ENCODE measurements at places on chromosomes 7 and 10.

DNA sequence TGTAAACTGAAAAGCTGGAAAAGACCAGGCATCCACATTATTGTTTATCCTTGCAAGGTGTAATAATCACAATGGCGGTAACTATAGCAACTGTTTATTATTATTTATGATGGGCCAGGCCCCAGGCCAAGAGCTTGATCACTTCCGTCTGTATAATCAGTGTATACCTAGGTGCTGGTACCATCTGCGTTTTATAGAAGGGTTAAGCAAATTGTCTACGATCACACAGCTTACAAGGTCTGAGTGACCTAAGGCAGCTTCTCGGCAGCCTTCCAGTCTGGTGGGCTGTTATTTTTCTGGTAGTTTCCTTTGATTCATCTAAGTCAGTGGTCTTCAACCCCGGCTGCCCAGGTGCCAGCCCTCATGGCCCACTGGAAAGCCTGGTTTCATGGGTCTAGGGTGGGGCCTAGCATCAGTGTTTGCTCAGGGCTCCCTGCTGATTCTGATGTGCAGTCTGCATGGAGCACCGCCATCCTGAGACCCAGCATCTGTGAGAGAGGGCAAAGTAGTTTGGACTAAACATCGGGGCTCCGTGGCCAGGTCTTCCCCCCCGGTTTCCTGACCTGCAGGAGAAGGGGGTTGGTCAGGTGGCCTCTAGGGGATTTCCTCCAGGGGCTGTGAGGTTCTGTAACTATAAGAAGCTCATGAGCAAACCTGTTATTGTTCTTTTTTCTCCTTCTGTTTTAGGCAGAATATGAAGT lies 146.4 kb downstream of the RGS10 start:
- no peak for DNase-seq

DNA sequence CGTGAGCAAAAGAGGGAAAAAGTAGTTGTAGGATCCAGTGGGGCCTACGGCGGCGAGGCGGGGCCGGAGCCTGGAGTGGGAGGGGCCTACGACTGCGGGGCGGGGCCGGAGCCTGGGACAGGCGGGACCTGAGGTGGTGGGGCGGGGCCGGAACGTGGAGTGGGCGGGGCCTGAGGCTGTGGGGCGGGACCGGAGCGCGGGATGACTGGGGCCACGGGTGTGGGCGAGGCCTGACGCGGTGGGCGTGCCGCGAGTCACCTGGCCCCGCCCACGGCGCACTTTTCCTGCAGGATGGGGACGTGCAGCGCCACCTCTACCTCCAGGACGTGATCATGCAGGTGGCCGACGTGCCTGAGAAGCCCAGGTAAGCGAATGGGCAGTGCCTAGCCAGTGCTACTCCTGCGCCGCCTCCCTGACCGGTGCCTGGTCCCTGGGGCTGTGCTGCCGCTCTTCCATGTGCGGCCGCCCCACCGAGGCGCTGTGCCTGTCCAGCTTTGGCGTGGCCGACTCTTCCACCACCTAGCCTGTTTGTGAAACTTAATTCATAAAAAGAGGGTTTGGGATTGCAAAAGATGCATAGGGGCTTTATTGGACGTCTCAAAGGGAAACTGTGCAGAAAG lies 496 bp downstream of the ZNF511 start:
- peak; percentile 91 for DNase-seq

DNA sequence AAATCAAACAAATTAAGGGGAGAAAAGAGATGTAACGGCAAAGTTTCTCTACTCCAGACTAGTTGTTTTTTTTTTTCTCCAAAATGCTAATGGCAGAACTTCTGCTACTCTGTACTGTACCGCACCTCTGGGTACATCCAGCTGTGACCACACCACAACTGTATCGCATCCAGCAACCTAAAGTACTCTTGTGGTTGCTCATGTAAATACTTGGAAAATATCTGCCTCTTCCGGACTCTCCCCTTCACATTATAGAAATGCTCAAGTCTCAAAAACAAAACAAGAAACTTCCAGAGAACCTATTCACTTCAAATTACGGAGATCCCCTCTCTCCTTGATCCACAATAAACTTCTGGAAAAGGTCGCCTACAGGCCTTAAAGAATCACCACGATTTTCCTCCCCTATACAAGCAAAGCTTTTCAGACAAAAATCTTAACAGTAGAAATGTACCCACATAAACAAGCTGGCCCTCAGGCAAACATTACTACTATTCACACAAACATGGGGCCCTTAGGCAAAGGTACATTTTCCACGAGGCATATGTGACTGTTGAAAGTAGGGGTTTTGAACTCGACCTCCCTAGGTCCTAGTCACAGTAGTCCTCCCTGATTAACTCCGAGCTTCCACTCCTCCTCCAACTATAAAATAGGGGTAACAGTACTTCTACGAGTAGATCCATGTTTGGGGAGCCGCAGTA lies 222.9 kb upstream of the MKLN1 start:
- DNase-seq, result no peak

DNA sequence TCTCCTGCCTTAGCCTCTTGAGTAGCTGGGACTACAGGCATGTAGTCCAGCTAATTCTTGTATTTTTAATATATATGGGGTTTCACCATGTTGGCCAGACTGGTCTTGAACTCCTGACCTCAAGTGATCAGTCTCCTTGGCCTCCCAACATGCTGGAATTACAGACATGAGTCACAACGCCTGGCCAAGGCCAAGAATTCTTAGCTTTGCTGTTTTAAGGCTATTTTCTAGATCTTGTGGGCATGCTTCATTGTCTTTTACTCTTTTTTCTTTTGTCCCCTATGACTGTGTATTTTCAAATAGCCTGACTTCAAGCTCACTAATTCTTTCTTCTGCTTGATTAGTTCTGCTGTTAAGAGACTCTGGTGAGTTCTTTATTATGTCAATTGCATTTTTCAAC lies 56.4 kb upstream of the TAS2R16 start:
- DNase-seq, result no peak

GRCh38 chr10:35435824-35436223 lies 99.5 kb downstream of the CCNY start:
- DNase-seq, result no peak

DNA sequence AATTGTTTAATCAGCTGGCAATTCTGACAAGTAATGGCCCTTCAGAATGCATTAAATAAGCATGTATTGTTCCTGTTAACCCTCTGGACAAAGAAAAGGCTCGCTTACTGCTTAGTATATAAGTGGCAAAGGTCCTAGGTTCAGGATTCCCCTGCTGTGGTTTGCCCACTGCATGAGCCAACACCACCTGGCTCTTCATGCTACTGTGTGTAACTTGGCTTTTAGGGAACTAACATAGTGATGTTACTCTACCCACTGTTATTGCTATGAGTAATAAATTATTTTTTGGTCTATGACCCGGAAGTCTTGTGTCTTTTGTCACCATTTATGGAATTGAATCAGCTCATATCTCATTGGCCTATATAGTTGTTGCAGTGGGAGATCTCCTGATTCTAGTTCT lies 791.7 kb upstream of the PHF14 start:
- DNase-seq, result no peak

GRCh38 chr7:95330961-95331337 lies 6.6 kb upstream of the PON1 start:
- no peak for DNase-seq

- no peak for DNase-seq
Observed at GRCh38 chr7:47605816-47606575, 24.1 kb upstream of the TNS3 start.

GRCh38 chr7:131039355-131039762 lies 288.3 kb upstream of the MKLN1 start:
- no peak for DNase-seq

- no peak for DNase-seq
Observed at GRCh38 chr7:66202441-66202840, 2.7 kb upstream of the TPST1 start.

GRCh38 chr10:43773736-43774135 lies 125.1 kb upstream of the ZNF32 start:
- DNase-seq, result no peak

GRCh38 chr7:28871077-28871476 lies 87.1 kb downstream of the TRIL start:
- no peak for DNase-seq

GRCh38 chr10:58746474-58747185 lies 234.0 kb downstream of the BICC1 start:
- DNase-seq, result no peak

GRCh38 chr10:107918171-107918570 lies 753.7 kb upstream of the SORCS1 start:
- DNase-seq, result no peak

DNA sequence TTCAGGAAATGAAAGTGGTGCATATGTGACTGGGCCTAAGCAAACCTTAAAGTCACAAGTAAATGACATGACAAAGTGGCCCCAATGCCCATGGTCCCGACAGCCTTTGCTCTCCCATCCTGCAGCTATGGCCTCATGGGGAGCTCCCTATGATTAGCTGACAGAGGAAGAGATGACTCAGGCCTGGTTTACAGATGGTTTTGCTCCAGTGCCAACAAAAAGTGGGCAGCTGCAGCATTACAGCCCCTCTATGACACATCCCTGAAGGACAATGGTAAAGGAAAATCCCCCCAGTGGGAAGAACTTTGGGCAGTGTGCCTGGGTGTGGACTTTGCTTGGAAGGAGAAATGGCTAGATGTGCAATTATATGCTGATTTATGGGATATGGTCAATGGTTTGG lies 105.1 kb upstream of the ADCY1 start:
- no peak for DNase-seq

- no peak for DNase-seq
Observed at GRCh38 chr10:21396889-21397288, 128.6 kb downstream of the SKIDA1 start.

- DNase-seq, result no peak
Observed at GRCh38 chr10:91707236-91707635, 74.4 kb upstream of the PPP1R3C start.

DNA sequence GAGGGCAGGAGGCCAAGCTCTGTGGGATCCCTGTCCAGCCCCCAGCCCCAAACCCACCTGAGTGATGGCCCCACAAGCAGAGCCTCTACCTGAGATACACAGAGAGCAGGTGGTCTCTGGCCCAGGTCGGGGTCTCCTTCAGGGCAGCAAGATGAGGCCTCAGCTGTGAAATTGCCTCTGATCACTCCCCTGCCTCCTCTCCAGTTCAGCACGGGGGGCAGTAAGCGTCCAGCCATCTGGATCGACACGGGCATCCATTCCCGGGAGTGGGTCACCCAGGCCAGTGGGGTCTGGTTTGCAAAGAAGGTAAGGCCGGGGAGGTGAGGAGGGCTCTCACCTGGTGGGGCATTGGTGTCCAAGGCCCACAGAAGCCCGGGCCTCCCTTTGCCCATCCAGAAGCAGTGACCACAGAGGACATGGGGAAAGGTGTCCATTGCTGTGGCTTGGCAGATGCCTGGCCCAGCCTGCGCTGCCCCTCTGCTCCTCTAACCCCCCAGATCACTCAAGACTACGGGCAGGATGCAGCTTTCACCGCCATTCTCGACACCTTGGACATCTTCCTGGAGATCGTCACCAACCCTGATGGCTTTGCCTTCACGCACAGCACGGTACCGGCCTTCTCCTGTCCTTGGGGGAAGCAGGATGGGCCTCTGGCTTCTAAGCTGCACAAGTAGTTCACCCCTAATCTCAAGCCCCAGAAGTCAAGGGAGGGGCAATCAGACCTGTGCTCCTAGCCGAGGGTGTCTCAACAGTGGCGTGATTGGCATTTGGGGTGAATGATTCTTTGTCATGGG lies 3.1 kb downstream of the CPA1 start:
- DNase-seq, result no peak

GRCh38 chr10:130958981-130959751 lies 352.4 kb downstream of the TCERG1L start:
- DNase-seq, result no peak

DNA sequence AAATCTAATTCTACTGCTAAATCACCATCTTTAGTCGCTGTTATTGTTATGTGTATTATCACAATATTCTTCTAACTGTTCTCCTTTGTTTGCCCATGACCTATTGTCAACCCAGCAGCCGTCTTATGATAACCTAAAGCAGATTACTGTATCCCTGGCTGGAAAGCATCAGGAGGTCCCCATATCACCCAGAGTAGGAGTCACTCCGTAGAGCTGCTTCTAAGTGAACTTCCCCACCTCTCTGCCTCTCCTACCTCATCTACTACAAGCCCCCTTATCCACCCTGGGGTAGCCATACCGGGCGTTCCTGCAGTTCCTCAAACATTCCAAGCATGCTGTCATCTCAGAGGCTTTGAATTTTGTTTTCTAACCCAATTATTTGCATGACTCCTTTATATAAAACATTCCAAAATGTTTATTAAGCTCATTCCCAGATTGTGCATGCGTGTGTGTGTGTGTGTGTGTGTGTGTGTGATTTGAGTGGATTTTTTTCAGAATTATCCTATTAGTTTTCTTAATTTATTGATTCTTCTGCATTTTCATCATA lies 39.7 kb downstream of the POU6F2 start:
- DNase-seq, result no peak

DNA sequence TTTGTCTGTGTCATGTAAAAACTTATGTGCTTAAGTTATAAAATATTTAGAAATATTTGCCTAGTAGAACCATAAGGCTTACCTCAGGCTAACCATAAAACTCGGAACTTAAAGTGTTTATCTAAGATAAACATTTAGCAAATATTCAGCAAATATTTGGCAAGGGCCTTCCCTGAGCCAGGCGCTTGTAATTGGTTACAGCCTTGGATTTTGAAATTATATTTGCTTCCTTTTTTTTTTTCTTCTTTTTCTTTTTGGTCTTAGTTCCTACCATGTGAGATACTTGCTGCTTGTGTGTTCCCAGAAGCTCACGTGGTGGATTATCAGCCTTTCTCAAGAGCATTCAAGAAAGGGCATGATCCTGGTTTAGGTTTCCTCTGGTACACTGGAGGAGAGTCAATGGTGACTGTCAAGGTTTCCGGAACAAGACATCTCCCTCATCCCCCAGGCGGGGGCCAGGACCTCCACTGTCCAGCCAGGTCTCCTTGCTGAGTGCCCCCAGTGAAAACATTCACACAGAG lies 5.2 kb upstream of the BRI3 start:
- DNase-seq, result no peak

DNA sequence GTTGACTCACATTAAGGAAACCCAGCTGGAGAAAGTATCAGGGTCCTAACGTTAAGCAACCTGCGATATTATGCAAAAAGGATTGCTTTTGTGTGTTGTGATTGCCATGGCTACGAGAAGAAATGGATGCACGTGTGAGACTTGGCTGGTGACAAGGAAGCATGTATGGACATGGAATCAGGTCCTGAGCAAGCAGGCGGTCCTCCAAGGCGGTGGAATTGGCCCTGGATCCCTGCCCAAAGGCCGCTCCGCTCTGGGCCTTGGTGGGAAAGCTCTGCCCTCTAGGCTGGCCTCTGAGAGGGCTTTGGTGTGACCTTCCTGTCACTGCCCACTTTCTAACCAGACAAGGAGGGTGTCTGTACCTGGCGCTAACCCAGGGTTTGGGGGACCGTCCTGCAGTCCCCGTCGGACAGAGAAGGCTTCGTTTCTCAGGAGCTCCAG lies 192.1 kb downstream of the EBF3 start:
- no peak for DNase-seq

DNA sequence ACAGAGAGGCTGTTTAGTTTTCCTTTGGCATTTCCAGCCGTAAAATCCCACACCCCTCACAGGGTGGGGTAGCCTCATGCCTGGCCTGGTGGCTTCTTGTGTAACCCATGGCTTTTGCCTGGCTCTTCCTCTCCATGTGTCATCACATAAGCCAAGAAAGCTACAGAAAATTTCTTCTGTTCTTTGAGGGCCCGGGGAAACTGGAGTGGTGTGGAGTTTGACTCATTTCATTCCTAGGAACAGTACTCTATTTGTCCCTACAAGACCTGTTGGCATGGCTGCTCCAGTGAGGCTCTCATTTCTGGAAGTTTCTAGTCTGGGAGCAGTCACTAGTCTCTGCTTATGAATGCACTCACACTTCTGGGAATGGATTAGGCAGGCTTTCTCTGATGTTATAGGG lies 523.9 kb downstream of the SUGCT start:
- DNase-seq, result no peak

Measured in T-helper 17 cell (primary cell).